ENCODE measurements at places on chromosomes 11 and 22. TPM values are rescaled to one million over a fixed set of nuclear protein-coding genes. Genes with fewer than 3 reads are reported as not detected.

GGTLC3 gene
- total RNA-seq = not detected

CSF2RB gene
- total RNA-seq = not detected

OR51B2 gene
- total RNA-seq = not detected

FAM180B gene
- total RNA-seq = not detected

BEST1 gene
- total RNA-seq = 2.6 TPM
